ENCODE measurements at places on chromosomes 6 and 20.

DNA sequence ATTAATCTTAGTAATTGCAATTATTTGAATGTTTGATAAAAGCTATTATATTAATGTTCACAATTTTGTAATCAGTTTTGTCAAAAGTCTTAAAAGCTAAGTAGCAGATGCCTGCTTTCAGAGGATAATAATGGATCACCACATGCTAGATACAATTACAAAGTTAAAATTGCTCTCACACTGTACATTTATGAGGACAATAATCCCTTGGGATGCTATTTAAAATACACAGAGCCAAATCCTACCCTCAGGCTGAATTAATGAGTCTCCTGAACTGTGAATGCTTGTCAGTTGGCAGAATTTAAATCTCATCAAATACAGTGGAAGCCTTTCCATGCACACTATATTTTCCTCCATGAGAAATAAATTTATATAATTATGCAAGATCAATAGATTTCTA is 153.3 kb upstream of the SYNCRIP start:
- DNase-seq = no peak

GRCh38 chr6:3259491-3259958 is 778 bp downstream of the PSMG4 start:
- DNase-seq = peak; percentile 36

GRCh38 chr6:105014954-105015353 is 58.0 kb downstream of the LIN28B start:
- peak; percentile 3 for DNase-seq

DNA sequence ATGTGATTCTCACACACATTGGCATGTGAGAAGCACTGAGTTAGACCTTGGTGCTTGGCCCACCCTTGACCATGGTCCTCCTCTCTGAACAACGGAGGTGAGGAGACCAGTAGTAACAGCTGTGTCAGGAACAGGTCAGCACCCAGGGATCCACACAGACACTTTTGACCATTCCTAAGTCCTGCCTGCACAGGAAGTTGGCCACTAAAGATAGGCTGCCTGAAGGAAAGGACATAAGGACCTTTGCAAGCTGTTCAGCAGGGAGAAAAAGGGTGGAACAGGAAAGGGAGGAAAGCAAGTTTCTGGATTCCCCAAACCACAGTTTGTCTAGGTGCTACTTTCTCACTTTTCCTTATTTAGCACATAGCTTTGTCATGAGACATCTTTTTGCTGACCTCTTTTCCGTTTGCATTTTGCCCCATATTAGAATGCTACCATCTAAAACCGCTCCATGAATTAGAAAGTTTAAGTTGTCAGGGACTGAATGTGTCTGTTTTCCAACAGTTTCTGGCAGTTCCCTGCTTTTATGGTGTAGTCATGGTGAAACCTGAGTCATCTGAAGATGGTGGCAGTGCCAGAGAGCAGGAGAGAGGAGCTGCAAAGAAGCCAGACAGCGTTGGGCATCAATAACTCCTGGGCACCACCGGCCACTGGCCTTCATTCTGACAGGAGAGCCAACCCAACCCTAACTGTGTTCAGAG is 1.1 kb upstream of the CD109 start:
- peak; percentile 57 for DNase-seq

- no peak for DNase-seq
Observed at GRCh38 chr6:5937169-5937909, 69.4 kb downstream of the NRN1 start.
